ENCODE measurements at places on chromosomes 7 and 10.
A peak's percentile ranks its signal among the peaks of the same experiment; 100 is the strongest.

DNA sequence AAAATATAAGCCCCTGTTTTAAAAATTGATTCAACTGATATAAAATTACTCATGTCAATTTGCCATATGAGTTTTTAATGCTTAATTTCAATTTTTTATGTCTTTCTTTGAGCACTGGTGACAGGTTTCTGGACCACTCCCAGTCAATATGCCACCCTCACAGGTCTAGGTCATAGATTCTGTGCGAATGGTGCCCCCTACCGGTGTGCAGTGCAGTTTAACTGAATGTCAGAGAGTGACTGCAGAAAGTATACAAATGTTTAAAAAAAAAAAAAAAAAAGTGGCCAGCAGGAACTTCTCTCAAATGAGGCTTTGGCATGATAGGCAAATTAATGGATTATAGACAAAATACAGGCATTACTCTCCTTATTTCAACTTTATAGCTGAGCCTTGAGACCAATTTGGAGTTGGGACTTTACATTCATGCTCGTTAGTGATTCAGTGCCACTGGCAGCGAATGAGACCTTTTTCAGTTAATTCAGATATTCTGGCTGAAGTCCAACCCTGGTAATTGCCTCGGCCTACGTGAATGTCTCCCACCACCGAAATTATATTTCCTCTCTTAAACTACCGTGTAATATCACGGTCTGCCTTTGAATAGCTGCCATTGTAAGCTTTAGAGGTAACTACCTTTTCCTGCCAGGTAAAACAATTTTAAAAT is 427.6 kb downstream of the PHTF2 start:
- DNase-seq: peak; percentile 68

DNA sequence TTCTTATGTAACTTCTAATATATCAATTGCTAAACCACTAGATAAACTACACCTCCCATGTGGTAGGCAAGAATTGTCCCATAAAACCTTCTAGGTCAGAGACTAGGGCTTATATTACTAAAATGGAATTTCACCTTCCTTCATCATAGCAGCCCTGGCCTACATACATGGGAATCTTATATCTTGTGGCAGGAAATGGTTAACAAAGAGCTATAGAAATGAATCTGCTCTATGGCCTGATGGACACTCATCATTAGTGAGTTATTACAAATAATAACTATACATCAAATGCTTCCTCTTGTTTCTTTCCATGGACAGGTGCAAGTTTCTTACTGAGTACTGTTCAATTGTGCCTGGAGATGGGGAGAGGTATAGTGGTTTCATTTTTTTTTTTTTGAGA is 62.3 kb upstream of the PDLIM1 start:
- no peak for DNase-seq

GRCh38 chr7:119197172-119197876 is 972.8 kb downstream of the ANKRD7 start:
- no peak for DNase-seq

GRCh38 chr10:97179731-97180362 is 5.9 kb downstream of the SLIT1 start:
- peak; percentile 90 for DNase-seq

GRCh38 chr10:62779487-62780248 is 24.9 kb upstream of the ADO start:
- DNase-seq: no peak

GRCh38 chr10:28920091-28920490 is 242.8 kb downstream of the BAMBI start:
- DNase-seq: no peak

DNA sequence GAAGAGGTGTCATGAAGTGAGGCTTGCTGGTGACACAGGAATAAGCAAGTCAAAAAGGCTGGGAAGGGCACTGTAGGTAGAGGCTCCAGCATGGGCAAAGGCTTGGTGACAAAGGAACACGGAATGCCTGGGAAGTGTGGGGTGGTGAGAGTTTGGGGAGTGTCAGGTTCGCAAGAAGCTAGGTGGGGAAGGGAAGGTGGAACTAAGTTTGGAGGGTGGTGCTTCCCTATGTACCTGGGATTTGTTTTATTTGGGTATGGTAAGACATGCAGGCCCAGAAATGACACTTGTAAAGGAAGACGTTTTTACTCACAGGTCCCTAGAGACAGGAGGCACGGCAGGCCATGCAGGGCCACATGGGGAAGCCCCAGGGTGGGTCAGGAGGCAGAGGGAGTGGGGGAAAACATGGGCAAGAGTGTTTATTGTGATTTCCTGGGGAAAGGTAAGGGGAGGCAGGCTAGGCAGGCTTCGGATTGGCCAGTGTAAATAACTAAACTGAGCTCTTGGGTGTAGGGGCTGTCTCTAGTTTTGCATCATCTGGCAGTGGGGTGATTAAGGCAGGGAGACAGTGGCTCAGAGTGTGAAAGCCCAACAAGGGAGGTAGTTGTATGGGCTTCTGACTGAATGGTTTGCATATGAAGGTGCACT is 52.1 kb downstream of the SH2D4B start:
- DNase-seq: no peak

GRCh38 chr10:77989081-77989724 is 40.1 kb downstream of the POLR3A start:
- no peak for DNase-seq

- no peak for DNase-seq
Measured at GRCh38 chr10:105195831-105196230, 554.7 kb downstream of the SORCS3 start.

- DNase-seq: no peak
Measured at GRCh38 chr10:30502266-30503060, 68.5 kb downstream of the MAP3K8 start.

DNA sequence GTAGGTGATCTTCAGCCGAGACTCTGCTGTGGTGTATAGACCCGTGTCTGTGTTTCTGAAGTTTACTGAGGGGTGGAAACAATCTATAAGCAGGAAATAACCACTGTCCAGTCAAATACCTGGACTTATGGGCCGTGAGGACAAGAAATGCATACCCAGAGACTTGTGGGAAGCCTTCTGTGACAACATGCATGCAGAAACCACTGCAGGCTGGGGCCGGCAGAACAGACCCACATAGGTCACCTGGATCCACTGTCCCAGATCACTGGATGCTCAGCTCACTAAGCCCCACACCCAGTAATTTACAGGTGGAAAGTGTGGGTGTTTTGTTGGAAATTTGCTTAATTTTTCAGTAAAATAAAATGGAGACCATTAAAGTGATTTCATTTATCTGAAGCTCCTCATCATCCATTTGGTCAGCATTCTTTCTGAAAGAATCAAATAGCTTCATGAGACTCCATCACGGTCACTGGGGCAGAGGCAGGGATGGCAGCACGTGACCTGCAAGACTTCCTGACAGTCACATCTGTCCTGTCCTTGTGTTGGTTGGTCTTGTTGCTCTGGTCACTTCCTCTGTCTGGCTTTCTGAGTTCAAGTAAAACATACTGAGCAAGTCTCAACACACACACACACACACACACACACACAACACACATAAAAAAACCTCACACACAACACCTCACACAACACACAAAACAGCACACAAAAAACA is 108.3 kb downstream of the TNS3 start:
- no peak for DNase-seq

DNA sequence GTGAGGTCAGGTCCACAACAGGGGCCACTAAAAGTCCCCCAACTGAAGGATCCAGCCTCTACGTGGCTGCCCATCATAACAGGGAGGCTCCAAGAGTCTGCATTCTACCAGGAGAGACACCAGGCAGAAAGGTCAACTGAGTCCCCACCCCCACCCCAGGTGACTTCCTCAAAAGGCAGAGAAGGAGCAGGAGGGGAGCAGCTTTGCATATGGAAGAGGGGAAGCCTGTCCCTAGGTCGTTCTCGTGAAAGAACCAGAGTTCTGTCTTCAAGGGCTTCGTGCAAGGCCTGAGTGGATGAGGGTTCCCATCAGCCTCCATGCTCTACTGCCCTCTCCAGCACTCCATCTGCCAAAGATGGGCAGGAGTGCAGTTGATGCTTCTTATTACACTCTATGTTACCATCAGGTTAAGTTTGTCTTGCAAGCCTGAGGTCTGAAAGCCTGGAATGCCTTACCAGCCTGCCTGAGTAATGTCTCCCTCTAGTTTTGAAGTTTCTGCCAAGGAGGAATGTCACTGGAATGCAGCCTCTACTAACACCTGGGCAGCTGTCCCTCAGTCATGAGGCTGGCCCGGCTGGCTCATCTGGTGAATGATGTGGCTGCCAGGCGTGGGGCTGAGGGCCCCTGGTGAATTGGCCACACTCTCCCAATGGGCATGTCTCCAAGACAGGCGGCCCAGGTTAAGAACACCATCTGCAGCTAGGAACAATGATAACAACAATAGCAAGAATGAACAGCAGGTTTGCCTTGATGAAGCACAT is 54.3 kb upstream of the SMNDC1 start:
- peak; percentile 61 for DNase-seq

- DNase-seq: no peak
Measured at GRCh38 chr7:148914208-148914777, 30.2 kb upstream of the EZH2 start.

- no peak for DNase-seq
Measured at GRCh38 chr7:133359449-133359848, 106.6 kb downstream of the EXOC4 start.

DNA sequence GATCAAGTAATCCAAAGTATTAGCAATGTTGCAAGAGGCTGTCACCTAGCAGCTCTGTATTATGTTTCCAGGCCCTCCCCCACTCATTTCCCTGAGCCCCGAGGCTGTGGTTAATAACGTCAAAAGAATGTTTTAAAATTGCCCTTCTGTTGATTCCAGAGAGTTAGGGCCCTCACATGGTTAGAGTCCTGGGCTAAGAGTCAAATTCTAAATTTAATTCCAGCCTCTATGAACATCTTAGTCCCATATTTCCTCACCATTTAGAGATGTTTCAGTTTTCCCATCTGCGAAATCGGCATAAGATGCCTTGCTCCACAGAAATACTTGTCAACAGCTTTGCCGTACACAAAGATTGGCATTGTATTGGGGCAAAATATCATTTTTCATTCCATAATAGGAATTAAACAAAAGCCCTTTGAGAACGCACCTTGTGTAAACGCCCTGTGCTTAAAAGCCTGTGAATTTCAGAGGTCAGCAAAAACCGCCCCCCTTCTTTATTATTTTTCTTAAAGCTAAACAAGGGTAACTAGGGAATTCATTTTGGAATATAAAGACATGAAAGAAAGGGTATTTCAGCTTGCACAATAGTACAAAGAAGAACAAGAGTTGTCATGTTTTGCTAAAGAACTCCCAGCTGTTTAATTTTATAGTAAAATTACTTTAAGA is 135.8 kb downstream of the ARID5B start:
- no peak for DNase-seq

DNA sequence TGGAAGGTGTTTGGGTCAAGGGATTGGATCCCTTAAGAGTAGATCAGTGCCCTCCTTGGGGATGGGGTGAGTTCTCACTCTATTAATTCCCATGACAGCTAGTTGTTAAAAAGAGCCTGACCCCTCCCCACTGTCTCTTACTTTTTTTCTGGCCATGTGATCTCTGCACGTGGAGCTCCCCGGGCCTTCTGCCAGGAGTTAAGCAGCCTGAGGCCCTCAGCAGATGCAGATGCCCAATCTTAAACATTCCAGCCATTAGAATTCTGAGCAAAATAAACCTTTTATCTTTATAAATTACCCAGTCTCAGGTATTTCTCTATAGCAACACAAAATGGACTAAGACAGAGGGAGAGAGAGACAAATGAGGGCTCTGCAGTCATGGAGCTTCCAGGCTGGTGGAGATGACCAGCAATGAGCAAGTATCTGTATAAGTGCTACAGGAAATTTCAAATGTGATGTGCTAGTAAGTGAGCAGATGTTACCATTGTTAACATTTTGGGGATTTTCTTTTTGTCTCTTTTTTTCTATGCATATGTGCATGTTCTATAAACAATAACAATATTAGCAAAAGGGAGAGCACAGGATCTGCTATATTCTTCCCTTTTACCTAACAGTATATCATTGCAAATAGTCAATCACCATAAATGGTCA is 26.7 kb downstream of the PLPP4 start:
- DNase-seq: no peak

GRCh38 chr10:85649461-85649860 is 717.1 kb downstream of the GRID1 start:
- no peak for DNase-seq

DNA sequence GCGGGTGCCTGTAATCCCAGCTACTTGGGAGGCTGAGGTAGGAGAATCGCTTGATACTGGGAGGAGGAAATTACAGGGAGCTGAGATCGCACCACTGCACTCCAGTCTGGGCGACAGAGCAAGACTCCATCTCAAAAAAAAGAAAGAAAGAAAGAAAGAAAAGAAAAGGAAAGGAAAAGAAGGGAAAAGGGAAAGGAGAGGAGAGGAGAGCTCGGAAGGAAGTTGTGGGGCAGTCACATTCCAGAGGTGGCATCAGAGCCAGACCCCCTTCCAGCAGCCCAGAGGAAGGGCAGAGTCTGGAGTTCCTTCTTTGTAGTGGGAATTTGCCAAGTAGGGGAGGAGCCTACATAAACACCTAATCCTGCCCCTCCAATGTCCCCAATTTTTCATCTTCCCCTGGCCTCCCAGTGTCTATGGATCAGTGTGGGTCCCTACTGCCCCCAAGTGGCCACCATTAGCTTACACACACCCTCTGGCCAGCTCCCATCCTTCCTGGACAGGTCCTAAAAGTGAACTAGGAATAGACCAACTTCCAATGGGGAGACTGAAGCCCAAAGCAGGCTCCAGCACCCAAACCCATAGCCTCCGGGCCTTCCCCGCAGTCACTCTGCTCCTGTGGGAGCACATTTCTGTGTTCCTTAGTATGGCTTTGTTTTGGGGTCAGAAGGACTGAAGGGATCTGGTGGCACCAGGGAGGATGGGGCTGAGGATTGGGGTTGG is 39.6 kb upstream of the HSPB1 start:
- peak; percentile 84 for DNase-seq

DNA sequence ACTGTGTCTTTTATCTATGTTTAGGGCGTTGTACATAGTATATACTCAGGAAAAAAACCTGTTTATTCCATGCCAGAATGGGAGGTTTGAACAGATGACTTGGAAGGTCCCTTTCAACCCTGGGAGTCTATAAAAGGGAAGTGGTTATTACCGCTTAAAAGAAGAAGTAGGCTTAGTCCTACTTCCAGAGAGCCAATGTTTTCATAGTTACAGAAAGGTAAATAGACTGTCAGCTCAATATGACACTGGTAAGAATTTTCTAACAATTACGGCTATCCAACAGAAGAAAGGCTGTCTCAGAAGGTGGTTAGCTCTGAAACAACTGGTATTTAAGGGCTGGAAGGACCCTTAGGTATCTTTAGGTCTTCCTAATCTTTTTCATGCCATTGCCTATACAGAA is 1.1 kb upstream of the TFAM start:
- DNase-seq: no peak

GRCh38 chr7:230274-230673 is 37.9 kb downstream of the FAM20C start:
- DNase-seq: no peak
